ENCODE measurements at places on chromosomes 13 and 19.

- DNase-seq: no peak
These were observed 2.8 kb upstream of the MICU2 start for GRCh38 chr13:21606796-21607195.

DNA sequence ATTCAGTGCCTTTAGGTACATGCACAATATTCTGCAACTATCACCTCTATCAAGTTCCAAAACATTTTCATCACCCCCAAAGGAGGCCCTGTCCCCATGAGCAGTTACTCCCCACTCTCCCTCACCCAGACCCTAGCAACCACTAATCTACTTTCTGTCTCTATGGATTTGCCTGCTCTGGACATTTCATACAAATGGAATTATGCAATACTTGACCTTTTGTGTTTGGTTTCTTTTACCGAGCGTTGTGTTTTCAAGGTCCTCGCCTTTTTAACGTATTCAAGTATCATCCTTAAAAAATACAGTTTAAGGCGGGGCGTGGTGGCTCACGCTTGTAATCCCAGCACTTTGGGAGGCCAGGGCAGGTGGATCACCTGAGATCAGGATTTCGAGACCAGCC, 159.7 kb downstream of the IER2 start:
- DNase-seq: no peak

DNA sequence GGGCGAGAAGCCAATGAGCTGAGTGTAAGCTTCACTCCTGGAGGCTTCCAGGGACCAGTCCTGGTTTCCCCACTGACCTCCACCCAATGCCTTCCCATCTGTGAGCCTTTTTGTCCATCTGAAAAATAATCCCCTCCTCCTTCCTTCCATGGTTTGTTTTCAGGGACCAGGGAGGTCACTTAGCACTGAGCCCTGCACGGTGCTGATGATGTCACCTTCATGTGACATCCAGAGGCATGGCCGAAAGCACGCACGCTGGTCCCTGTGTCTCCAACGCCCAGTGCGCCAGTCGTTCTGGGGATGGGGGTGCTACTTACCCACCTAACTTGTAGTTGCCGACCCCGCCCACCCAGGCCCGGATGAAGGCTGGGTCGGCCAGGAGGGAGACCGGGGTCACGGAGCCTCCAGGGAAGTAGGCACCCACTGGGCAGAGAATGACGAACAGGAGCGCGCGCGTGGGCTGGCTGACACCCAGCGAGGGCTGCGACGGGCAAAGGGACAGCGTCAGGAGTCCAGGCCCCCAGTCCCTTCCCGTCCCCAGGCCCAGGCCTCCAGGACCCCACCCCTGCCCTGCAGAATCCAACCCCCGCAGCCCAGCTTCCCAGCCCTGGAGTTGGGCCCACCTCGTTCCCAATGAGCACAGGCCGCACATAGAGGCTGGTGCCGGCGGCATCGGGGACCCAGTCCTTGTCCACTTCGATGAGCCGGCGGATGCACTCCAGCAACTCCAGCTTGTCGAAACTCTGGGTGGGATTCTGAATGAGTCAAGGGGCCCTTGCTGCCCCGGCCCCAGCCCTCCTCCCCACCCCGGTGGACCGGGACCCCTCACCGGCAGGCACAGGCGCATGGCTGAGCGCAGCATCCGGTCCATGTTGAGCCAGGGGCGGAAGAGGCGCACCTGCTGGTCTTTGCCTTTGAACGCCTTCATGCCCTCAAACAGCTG, 11.2 kb downstream of the BCAT2 start:
- no peak for DNase-seq

- DNase-seq: peak; percentile 91
These were observed 526.9 kb downstream of the MYO16 start for GRCh38 chr13:109156181-109156935.
